ENCODE measurements at places on chromosomes 12 and 14.

DNA sequence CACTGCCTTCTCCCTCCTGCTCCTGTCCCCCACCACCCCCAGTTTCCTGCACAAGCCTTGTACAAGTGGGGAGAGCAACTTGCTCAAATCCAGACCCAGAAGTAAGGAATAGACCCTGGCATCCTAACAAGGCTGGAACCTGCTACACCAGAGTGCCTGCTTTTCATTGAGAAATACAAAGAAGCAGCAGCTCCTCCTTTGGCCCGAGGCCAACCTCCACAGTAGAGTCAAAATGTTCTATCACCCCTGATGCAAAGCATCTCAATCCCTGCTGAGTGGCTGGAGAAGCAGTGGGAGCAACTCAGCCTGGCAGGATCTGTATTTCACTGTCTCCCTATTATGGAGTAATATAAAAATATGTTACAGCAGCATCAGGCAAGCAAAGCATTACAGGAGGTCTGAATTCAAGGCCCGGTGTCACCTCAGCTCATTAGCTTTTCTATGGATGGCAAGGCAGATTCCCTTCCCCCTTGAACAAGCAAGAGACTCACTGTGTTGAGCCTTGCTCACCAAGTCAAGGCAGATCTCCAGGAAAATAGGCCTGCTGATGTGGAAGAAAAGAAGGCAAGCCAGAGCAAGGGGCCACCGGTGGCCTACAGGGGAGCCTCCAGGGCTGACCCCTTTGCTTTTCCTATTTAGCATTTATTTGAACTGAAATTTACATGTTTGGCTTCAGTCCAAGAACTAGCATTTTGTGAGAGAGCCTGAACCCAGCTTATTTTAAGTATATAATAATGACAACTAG, 186.3 kb upstream of the EGLN3 start:
- DNase-seq, result no peak

- no peak for DNase-seq
These were observed 241.1 kb upstream of the DCN start for GRCh38 chr12:91423693-91424050.

GRCh38 chr14:67480011-67480410, 8.5 kb downstream of the TMEM229B start:
- DNase-seq, result no peak

DNA sequence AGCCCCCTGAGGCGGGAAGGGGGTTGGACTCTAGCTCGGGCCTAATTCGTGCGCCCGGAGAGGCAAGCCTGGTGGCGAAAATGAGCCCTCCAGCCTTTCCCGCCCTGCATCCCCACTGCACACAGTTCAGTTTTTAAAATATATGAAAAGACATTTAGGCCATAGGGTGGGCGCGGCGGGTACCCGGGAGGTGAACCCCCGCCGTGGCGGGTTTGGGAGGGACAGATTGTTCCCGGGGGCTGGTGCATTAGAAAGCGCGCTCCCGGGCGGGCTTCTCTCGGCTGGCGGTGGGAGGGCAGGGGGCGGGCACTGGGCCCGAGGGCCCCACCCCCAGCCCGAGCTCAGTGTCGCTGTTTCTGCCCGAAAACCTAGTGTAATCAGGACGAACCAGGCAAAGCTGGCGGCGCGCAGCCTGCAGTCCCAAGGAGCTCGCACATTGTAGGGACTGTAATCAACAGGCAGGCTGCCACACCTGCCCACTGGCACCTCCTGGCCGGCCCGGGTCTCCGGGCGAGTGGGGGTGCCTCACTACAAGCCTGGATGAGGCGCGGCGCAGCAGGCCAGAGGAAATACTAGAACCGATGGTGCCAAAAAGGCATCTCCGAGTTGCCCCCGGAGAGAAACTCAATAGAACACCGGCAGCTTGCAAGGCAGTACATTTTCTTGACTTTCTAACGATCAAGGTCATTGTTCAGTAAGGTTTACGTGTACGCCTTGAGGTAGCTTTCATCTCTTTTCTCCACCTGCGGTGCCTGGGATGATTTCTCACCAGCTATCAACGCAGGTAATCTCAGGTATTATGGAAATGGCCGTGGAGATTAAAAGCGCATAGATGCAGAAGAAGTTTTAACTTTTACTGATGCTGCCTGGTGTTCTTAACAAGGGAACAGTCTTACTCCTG, 764 bp upstream of the SPTB start:
- no peak for DNase-seq

GRCh38 chr12:77062846-77063461, 2.4 kb downstream of the E2F7 start:
- DNase-seq, result peak; percentile 85

- no peak for DNase-seq
These were observed 270.1 kb downstream of the ADGRD1 start for GRCh38 chr12:131223791-131224225.

DNA sequence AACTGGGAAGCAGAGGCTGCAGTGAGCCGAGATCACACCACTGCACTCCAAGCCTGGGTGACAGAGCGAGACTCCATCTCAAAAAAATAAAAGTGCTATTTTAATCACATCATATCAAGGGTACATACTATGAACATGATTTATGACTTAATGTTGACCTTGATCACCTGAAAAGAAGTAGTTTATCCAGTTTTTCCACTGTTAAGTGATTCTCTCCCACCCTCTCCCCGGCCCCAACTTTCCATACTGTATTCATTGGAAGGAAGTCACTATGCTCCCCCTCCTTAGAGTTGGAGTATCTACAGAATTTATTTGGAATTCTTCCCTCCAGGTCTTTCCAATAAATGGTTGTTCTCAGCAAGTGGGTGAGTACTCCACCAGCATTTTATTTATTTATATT, 3.0 kb upstream of the PRMT5 start:
- no peak for DNase-seq

- no peak for DNase-seq
These were observed 620.1 kb downstream of the NRXN3 start for GRCh38 chr14:78790271-78790670.

DNA sequence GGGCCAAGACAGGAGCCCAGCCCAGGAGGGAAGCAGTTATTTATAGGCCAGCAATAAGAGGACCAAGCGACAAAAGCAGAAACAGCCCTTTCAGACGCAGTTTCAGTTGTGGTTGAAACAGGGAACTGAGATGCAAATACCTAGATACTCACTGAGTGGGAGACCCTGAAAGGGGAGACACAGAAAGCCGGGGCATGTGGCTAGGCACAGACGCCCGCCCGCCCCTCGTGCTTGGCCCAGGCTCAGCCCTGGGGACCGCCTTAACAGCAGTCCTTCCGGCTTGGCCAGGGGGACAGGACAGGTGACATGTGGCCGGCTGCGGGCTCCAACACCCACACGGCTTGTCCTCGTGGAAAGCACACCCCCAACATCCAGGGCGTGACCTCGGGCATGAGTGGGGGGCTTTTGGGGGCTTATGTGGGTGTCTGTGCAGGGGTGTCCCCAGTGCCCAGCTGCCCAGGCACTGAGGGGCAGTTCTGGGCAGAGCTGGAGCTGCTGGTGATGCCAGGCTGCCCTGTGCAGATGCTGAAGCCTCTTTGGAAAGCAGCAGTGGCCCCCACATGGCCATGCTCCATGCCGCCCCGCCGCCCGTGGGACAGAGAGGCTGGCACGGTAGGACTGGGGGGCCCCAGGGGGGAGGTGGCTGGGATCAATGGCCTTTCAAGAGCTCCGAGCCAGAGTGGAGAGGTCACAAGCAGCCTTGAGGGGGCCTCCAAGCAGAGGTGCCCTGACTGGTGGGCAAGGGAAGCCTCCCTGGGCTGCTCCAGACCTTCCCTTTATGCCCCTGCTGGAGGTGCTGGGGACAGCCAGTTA, 2.1 kb downstream of the PLD4 start:
- no peak for DNase-seq

- DNase-seq, result no peak
These were observed 437.8 kb downstream of the NPAS3 start for GRCh38 chr14:33376510-33376909.

DNA sequence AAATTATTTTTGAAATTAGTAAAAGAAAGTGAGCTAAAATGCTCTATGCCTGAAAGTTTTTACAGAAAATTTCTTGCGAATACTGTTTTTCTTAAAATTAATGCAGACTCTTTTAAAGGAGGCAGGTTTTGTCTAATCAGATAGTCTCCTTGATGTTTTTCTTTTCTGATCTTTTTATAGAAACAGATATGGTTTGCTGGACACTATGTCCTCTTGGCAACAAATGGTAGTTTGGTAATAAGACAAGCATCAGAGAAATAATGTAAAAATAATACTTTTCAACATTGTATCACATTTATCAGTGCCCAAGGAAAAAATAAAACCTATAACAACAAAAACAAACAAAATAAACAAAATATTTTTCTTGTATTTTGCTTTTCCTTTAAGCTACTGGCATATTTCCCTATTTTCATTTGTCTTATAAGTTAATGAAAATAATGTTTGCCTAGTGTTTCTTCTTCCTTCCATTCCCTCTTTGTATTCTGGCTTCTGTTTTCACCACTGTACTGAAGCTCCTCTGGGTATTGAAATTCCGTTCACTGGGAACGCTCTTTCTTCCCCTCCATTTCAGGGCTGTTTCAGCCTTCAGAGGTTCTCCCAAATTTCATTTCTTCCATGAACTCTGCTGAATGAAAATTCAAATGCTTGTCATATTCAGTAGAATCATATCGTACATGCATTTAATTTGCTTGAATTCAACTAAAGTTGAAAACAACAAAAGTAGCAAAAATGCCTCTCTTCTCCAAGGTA, 115.3 kb downstream of the TRMT5 start:
- DNase-seq, result no peak

- peak; percentile 3 for DNase-seq
These were observed at the start of gene HOXC5 for GRCh38 chr12:54032627-54033100. TSS of gene HOXC5 (plus strand) at chr12:54033050. CDS start at chr12:54033123, 73 bp downstream.

DNA sequence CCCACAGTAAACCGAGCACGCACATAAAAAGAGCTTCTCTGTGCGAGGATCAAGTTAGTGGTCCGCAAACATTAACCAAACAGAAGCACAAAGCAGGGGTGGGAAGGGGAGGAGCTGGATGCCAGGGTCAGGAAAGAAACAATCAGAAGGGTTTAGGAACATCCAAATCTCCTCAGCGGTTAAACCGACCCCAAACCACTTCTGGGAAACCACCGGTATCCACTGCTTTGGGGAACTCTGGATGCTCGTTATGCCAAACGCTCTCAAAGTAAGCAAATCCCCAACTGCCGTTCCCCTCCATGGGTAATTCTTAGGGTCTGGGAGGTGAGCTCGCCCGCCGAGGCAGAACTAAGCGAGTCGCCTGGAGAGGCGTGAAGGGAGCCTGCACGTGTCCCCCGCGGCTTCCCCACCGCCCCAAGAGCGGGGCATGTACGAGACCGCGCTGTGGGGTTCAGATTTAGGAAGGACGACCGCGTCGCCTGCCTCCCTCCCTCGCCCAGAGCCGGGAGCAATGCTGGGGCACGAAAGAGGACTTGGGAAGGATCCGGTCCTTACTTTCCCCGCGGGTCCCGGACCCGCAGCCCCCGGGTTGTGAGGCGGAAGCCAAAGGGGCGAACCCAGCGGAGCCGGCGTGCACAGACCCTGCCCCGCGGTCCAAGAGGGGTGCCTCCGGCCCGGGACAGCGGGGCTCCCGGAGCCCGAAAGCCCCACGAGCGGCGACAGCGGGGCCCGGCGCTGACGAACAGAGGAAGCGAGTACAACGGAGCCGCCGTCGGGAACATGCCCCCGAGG, 711 bp downstream of the SBNO1 start:
- no peak for DNase-seq

- DNase-seq, result no peak
These were observed 335.6 kb downstream of the SNAPC1 start for GRCh38 chr14:62097824-62098223.

- DNase-seq, result no peak
These were observed 28.6 kb downstream of the USP44 start for GRCh38 chr12:95522692-95523091.

DNA sequence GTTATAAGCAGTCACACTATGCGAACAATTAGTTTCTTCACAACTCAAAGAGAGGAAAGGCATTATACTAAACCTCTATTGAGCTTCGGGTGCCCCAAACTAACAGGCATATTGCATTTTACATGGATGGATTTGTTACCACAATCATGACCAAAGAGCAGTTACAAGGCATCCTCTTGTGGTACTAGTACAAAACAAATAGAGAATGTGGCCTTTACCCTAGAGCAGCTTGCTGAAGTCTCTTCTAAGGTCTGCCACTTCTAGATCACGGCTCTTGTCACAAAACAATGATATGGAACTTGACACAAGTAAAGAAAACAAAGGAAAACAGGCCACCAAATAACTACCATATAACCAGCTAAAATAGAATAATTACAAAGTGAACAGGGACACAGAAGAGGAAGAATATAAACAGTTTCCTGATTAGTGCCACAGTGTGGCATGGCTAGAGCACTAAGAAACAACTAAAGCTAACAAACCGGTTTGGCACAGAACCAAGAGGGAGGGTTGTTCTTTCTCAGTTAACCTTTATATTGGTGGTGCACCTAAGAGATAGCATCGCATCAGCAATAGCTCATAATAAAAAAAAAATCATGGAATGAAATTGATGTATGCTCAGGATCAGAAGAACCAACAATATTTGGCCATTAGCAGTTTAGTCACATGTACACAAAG, 209.7 kb upstream of the ATP2B1 start:
- DNase-seq, result no peak

DNA sequence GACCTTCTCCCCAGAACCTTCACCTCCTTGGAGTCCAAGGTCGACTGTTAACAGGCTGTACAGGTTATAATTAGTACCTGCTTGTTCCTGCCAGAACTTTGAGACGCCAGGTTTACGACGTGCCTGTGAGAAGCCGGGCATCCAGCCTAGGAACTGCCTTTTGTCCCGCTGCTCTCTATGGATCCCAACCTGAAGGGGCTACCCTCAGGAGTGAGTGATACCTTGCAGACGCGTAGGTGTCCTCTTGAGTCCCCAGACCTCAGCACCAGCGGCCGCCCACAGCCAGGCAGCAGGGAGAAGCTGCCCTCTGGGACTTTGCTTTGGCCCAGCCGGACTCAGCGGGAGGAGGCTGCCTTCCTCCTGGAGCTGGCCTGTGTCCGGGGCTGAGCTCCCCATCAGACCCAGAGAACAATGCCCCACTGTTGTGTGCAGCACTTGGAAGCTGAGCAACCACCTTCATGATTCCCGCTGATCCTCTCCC, 16.2 kb downstream of the SYNE3 start:
- no peak for DNase-seq

- DNase-seq, result no peak
These were observed 26.2 kb upstream of the MANSC4 start for GRCh38 chr12:27806259-27806658.

DNA sequence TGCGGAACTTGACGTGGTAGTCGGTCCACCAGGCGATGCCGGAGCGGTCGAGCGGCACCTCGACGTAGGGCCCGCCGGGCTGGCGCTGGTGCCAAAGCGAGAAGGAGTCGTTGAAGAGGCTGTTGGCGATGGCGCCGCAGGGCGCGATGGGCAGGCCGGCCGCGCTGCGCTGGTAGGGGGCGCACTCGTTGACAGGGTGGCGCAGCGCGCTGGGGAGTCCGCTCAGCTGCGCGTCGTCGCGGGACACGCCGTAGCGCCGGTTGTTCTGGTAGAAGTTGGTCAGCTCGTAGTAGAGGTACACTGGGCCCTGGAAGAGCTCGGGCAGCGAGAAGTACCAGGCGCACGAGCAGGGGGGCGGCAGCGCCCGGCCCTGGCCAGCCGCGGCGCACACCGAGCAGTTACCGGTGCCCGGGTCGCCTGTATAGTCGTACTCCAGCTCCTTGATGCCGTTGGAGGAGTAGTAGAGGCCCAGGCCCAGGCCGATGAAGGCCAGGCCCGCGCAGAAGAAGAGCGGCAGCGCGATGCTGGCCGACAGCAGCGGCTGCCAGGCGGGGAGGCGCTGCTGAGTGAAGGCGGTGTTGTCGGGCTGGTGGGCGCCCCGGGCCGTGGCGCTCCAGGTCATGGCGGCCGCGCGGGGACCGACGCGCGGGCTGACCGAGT, 482 bp downstream of the TMEM30B start:
- DNase-seq, result no peak

GRCh38 chr14:43031598-43031997, 1424.9 kb downstream of the LRFN5 start:
- DNase-seq, result peak; percentile 24
